ENCODE measurements at places on chromosomes 4 and X.

DNA sequence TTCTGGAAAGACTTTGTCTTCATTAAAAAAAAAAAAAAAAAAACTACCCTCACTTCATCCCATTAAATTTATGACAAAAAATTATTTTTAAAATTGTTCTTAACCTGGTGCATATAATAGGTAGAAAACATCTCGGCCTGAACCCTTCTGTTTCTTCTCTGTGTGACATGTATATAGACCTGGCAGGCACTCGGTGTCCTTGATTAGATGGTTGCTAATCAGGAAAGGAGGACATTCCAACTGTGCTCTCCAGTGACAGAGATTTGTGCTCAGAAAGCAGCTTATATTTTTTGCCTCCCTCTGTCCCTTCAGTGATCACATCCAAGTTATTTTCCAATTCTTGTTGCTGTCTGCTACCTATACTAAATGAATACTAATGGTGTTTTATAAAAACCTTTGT is 355.6 kb downstream of the CBLL2 start:
- no peak for DNase-seq

DNA sequence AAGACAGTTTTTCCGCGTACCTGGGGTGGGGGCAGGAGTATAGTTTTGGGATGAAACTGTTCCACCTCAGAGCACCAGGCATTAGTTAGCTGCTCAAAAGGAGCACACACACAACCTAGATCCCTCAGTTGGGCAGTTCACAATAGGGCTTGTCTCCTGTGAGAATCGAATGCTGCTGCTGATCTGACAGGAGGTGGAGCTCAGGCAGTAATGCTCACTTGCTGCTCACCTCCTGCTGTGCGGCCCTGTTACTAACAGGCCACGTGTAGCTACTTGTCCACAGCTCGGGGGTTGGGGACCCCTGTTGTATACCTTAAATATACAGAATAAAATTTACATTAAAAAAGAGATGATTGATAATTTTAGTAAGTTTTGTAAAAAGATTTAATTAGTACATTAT is 191.5 kb downstream of the SLC7A11 start:
- no peak for DNase-seq

- no peak for DNase-seq
Observed at GRCh38 chrX:129877401-129877800, 28.6 kb upstream of the UTP14A start.

DNA sequence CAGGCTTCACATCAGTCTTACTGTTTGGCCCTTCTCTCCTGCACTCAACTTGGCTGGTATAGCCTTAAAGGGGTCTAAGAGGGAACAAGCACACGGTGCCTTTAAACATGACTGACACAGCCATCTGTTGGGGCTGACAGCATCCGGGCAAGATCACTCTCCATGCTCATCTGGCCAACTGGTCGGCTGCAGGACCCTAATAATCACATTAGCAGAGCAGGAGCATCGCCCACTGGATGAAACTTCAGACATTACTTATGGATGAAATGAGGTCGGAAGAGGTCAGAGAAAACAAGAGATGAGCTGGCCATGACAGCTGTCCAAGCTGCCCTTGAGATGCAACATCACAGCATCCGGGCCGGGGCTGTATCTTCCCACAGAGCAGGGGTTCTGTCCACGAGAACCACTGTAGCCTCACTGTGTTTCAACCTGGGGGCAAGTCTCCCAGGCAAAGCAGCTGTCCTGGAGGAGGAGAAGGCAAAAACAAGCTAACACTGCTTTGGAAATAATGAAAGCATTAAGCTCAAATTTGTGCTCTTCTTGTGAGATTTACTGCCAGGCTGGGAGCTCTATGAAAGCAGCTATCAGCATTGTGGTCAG is 94.4 kb upstream of the TTC29 start:
- no peak for DNase-seq

DNA sequence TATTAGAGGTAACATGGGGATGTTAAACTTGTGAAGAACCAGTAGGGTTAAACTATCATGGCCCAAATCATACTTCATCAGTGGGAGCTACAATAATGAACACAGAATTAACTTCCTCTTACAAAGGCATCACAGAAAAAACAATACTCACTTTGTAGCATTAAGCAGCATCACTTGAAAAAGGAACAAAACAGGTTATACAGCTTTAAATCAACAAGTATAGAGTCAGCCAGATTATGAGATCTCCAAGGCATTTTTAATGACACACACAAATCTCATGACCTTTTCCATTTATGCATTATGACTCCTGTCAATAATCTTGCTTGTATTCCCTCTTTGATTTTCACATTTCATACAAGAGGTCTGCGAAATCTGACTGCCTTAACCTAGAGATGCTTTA is 18.3 kb downstream of the FBXL5 start:
- DNase-seq, result no peak

DNA sequence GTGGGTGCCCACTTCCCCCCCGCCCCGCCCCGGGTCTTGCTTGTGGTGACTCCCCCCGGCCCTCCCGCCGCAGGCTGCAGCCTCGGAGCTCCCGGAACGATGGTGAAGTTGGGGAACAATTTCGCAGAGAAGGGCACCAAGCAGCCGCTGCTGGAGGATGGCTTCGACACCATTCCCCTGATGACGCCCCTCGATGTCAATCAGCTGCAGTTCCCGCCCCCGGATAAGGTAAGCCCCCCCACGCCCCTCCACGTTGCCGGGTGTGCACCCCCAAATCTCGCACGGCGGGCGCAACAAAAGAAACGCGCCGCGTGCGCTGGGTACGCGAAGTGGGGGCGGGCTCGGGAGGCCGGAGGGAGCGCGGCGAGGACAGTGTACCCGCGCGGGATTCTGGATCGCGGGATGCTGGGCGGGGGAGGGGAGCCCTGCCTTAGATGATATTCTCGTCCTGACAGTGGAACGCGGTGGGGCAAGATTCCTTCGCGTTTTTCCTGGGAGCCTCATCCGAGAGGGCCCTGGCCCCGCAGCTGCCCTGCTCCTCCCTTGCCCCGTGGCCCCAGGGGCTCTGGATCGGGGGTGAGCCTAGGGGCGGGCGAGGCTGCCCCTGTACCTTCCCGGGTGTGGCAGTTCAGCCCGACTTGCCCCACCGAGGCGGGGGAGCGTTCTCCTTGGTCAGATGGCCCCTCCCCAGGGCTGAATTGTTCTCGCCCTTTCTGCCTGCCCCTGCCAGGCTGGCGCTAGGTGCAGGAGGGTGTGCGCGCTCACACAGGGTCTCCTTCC is 819 bp downstream of the NSG1 start:
- DNase-seq, result no peak

- DNase-seq, result no peak
Observed at GRCh38 chrX:33725535-33726210, 406.4 kb downstream of the FAM47A start.
